HFFc6 (cell line): ENCODE measurements at places on chromosomes 4 and X. TPM values are rescaled to one million over a fixed set of nuclear protein-coding genes. Genes with fewer than 3 reads are reported as not detected.

GRCh38 chr4:108693819-108694218, 43.4 kb downstream of the OSTC start:
- no peak for DNase-seq

DNA sequence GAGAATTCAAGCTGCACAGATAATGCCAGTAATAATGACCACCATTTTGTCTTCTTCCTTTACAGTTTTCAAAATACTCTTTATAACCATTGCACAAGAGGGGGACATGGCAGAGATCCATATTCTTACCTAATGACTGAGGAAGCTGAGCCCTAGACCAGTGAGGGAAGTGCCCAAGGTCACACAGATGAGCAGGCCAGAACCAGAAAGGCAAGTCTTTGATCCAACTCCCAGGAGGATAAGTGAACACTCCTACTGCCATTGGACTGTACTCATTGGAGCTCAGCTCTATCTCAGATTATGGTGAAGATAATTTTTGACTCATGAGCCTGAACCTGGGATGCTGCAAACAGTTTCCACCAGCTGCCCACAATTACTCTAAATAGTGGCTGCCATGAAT, 28.6 kb downstream of the AMER1 start:
- no peak for DNase-seq

DNA sequence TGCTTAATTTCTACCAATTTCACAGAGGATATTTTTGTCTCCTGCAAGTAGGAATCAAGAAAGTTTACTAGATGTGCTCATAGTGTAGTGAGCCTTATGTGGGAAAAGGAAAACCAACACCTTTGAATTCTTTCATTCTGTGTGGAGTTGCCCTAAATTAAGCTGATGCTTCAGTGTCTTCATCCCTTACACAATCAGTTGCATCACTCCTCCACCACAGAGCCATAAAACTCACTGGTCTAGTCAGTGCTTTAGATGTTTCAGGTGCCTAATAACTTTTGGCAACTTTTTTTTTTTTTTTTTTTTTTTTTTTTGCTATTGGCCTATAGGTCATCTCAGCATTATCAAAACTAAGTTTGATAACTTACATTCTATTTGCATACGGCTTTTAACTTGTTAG, 41.5 kb downstream of the HHIP start:
- no peak for DNase-seq

- no peak for DNase-seq
These were observed 30.1 kb downstream of the EGFL6 start for GRCh38 chrX:13599491-13599890.

DNA sequence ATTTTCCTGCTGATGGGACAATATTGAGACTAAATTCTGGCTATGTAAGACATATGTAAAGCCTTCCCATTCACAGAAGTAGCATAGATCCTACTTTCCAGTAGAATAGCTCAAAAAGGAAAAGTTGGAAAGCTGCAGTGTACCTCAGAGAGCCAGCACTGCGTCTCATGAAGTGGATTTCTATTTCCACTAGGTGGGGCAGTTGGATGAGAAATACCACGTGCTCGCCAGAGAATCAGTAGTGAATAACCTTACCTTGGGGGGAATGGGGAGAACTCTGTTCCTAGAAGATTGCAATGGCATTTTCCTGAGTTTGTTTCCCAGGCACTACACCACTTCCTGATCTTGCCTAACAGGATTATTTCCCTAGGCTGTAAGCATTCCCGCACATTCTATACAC, 907.1 kb downstream of the FSTL5 start:
- DNase-seq: no peak

UGT2A1 gene
- total RNA-seq: not detected in 3 replicates

MAGEB17 gene
- not detected in 3 replicates for total RNA-seq
